Effector memory CD8-positive, alpha-beta T cell (primary cell): ENCODE measurements at places on chromosomes 1 and 21.

DNA sequence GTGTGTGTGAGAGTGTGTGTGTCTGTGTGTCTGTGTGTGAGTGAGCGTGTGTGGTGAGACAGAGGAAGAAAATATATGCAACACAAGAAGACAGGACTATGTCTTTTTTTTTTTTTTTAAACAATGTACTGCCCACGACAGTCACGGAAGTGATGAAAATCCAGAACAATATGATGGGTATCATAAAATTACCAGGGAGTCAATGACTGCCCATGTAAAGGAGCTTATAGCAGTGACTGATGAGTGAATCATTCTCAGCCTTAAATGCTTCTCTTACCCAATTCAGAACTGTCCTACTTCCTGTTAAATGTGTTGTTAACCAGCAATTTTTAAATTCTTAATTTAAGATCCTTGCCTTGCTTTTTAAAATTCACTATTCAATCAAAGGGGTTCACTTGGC is 46.6 kb downstream of the RGS7 start:
- no peak for DNase-seq

DNA sequence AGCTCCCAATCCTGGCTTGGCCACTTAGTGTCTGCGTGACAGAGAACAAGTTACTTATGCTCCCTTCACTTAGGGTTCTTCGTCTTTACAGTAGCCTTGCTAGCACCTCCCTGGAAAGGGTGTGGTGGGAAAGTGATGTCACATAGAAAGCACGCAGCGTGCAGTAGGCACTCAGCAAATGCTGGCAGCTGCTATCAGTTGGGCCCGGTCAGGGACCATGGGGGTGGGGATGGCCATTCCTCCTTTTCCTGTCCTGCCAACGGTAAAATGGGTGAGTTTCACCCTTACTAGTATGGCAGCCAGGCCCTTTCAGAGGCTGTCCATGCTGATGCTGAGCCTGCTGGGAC is 6.2 kb upstream of the KCNA10 start:
- DNase-seq, result no peak

- no peak for DNase-seq
Measured at GRCh38 chr1:234825498-234826165, 215.7 kb upstream of the IRF2BP2 start.

DNA sequence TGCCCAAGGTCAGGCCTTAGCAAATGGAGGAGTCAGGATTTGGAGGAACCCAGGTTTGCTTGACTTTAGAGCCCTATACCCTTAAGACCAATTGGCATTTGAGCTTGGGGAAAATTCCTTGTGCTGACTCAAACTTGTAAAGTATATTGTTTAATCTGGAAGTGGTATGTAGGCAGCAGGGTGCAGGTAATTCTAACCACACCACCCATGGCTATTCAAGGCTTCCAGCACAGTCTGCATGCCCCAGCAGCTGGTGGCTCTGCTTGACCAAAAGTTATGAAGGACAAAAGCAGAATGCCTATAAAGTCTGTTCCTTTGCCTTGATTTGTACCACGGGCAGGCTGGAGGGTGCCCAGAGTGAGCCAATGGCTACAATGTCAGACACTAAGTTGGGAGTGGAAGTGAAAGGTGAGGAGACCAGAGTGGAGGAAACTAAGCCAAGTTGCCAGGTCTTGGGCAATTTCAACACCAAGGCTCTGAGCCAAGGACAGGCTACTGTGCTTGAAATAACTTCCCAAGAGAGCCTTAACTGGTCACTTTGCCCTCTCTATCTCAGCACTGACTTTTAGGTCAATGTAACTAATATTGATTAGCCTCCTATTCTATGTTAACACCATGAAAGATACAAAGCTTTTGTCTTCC is 4.7 kb upstream of the G0S2 start:
- DNase-seq, result no peak

DNA sequence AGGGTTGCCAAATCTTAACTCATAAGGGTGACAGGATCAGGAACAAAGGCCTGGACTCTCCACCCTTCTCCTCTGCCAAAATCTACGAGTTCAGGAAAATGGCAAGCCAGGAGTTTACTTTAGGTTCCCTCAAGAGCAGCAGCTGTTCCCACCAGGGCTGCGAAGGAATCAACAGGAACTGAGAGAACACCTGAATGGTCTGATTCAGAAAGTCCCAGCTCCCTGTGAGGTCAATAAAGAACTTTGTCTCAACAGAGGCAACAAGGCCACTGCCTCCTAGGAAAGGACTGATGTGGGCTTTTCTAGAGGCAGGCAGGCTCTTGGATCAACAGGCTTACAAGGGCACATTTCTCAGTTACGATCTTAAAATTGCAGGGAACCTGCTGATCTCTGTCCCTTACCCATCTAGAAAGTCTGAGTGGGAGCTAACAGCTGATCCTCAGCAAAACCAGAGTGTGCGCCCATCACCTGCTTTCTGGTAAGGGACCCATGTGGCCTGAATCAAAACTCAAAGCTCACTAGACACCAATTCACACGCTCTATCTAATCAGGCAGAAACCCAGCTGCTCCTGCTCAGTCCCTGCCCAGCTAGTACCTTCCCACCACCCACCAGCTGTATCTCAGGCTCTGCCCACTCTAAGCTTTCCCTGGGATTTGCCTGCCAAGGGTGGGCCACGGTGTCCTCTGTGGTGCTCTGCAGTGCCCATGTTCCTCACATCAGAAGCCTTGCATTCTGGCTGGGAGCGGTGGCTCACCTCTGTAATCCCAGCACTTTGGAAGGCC is 83.1 kb downstream of the CAPZB start:
- DNase-seq, result no peak

DNA sequence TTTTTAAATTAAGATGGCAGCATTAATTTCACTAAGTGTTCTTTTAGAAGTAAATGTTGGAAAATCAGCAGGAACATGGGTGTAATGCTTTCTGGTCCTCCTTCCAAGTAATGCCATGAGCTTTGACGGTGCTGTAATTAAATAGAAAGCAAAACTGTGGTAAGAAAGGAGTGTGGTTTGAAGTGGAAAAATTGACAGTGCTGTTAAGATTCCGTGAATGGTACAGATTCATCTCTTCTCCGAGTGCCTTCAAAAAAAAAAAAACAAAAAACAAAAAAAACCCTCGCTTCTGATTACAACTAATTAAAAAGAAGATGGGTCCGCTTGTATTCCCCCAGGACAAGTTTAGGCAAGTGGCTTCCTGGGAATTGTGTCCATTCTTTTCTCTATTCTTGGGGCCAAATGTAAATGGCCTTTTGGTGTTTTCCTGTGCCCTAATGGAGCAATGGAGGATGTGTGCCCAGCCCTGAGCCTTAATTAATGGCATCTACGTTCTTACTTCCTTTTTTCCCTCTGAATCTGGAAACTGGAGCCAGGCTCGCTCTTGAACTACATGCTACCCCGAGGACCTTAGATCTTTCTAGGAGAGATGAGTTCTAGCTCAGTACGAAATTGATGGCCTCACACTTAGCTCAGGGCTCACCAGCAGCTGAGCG is 5.1 kb downstream of the LMO4 start:
- DNase-seq, result no peak

- DNase-seq, result no peak
Measured at GRCh38 chr1:208090388-208091301, 153.5 kb downstream of the PLXNA2 start.

DNA sequence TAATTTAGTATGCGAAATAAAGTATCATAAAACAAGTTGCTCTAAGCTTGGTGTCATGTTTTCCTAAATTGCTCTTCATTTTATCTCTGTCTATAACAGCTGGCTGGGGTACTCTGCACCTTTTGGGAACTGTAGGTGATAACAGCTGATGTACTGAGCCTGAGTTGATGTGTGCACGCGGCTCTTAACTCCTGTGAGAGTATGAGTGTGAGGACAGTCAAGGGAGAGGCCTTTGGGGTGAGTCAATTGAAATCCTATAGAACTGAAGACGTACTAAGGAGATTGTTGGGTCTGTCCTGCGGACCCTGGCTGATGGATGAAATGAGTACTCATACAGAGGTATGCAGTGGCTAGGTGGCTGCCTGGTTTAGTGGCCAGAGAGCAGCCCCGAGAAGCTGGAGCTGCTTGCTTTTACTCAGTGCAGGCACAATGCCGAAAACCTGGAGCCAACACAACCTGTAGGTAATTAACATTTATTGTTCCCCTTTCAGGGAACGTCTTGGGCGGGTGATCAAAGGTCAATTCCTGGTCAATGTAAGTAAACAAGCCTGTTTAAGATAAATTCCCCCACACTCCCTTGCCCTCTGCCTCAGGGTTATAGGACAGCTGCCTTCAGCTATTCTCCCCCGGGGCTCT is 188.5 kb downstream of the PRDM2 start:
- DNase-seq, result no peak

GRCh38 chr1:47785561-47786271 is 211.5 kb downstream of the TRABD2B start:
- DNase-seq, result no peak

GRCh38 chr1:112465122-112465521 is 43.6 kb upstream of the WNT2B start:
- DNase-seq, result no peak

DNA sequence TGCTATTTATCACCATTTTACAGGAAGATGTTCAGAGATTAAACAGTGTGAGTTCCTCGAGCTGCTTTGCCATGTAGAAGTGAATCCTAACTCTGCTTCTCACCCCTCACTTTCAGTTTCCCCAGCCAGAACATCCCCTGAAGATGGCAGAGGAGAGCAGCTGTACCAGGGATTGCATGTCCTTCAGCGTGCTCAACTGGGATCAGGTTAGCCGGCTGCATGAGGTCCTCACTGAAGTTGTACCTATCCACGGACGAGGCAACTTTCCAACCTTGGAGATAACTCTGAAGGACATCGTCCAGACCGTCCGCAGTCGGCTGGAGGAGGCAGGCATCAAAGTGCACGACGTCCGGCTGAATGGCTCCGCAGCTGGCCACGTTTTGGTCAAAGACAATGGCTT is 16.9 kb downstream of the TENT5C start:
- no peak for DNase-seq

- no peak for DNase-seq
Measured at GRCh38 chr1:167332503-167332902, 111.8 kb downstream of the POU2F1 start.

GRCh38 chr1:34976384-34977209 is 8.6 kb downstream of the TMEM35B start:
- no peak for DNase-seq

- DNase-seq, result no peak
Measured at GRCh38 chr1:113282893-113283285, 107.4 kb upstream of the MAGI3 start.

- DNase-seq, result no peak
Measured at GRCh38 chr1:216742625-216743024, 19.4 kb upstream of the ESRRG start.

GRCh38 chr1:35390600-35391494 is 122.3 kb downstream of the ZMYM4 start:
- DNase-seq, result no peak

- DNase-seq, result no peak
Measured at GRCh38 chr1:203296460-203297073, 8.8 kb upstream of the BTG2 start.

DNA sequence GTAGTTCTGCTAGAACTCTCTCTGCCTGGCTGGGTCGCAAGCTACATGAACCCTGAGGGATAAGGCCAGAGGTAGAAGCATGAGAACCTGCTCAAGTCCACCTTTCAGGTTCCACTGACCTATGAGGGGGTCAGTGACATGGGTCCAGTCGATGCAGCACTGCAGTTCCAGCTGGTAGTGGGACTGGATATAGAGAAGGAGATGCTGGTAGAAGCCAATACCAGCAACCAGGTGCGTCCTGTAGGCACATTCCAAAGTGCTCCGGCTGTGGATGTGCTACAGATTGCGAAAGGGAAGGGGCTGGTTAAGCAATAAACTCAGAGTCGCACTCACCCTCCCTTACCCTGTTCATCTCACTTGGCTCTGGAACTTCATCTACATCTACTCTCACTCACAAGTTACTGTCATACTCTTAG is 5.7 kb downstream of the SMG5 start:
- DNase-seq, result no peak

- no peak for DNase-seq
Measured at GRCh38 chr1:201140235-201140940, 13.4 kb upstream of the ASCL5 start.

- DNase-seq, result no peak
Measured at GRCh38 chr1:116908820-116909511, 750 bp upstream of the PTGFRN start.

GRCh38 chr1:21568006-21568746 is 59.0 kb downstream of the ALPL start:
- DNase-seq, result no peak

DNA sequence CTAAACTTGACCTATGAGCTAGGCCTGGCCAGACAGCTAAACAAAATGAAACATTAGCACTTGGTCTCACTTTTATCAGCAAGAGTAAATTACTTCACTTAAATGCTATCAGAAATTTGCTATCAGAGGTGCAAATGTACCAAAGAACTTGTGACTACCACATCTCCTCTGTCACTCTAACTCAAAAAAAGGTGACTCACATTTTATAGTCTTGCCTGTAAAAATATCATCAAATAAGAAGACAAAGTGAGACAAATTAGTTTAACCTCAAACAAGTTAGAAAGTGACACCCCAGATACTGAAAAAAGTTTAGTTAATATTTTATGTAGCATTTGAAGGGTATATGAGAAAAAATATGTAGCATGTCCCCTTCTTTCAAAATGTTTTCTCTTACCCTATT is 76.9 kb downstream of the EPS15 start:
- no peak for DNase-seq

DNA sequence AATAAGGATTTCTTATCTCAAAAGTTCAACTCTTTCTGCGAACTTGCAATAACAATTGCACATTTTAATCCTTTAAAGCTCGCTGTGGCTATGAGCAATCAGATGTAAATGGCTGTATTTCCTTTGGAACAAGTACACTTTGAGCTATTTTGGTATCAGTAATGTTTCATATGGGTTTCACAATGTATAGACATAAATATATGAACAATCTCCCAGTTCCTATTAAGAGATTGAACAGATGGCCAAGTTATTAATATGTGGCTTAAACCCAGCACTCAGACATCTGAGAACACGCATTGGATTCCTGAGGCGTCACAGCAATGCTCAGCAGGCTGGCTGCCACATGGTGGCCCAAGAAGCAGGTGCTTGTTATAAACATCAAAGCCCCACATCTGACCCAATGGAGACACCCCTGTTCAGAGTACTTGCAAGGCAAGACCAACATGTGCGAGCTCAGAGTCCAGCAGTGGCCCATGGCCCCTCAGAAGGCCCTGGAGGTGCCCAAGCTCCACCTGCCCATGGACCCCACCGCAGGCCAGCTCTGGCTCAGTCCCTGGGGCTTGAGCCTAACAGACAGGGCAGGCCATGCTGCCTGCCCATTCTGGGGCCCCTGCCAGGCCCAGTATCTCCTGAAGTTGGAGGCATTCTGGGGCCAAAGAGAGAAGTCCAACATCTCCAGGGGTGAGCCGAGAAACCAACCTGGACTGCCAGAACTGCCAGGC is 23.7 kb downstream of the PSMG1 start:
- no peak for DNase-seq

DNA sequence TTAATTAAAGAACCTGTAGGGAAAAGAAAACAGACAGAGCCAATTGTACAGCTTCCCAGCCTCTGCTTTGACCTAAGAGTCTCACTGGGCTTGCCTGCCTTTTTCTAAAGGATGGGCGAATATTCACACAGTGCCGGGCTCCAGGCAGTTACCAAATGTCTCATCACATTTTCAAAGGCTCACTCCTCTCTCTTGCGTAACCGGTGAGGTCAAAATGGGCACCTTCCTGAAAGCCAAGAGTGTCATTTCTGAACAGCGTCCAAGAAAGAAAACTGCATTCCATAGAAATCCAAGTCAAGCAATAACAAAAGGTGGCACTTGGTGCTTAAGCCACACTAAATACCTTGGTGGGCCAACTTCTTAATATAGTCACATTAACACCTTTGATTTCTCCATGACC is 710 bp upstream of the PALMD start:
- no peak for DNase-seq

- DNase-seq, result no peak
Measured at GRCh38 chr1:107894605-107895004, 70.4 kb downstream of the VAV3 start.

GRCh38 chr21:45027241-45028196 is 46.9 kb upstream of the ADARB1 start:
- DNase-seq, result no peak
